Peyer's patch (tissue), 4 donors: ENCODE measurements at places on chromosomes 6 and 20. TPM values are rescaled to one million over a fixed set of nuclear protein-coding genes. Genes with fewer than 3 reads are reported as not detected.

The PLCB4 gene
- 3.5 TPM for total RNA-seq

The ADGRG6 gene
- total RNA-seq: 43.3 TPM

The SUMO4 gene
- total RNA-seq: 5.1 TPM

The ESR1 gene
- 7.4 TPM for total RNA-seq

DNA sequence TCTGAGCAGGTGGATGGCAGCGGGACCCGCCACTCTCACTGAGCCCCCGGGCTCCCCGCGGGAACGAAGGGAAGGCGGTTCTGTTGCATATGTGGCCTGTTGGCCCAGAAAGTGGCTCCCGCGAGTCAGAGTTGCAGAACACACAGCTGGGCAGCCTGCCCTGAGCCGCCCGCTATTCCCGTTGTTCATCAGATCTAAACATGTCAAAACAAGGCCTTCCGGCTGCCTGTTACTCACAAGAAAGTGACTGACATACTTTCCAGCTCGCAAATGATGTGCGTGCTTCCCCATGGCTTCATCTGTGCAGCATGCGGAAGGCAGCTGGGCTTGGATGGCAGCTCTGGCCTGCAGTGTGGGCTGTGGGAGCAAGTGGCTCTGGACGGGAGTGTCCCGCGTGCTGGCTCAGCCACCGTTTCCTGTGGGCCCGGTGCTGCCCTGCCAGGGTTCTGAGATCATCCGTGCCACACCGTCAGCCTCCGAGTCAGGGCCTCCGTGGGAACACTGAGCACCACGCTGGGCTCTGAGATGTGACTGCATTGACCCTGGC, 227.3 kb downstream of the ERMARD start:
- no peak for DNase-seq

GRCh38 chr6:11083956-11084355, 9.7 kb upstream of the SMIM13 start:
- no peak for DNase-seq

DNA sequence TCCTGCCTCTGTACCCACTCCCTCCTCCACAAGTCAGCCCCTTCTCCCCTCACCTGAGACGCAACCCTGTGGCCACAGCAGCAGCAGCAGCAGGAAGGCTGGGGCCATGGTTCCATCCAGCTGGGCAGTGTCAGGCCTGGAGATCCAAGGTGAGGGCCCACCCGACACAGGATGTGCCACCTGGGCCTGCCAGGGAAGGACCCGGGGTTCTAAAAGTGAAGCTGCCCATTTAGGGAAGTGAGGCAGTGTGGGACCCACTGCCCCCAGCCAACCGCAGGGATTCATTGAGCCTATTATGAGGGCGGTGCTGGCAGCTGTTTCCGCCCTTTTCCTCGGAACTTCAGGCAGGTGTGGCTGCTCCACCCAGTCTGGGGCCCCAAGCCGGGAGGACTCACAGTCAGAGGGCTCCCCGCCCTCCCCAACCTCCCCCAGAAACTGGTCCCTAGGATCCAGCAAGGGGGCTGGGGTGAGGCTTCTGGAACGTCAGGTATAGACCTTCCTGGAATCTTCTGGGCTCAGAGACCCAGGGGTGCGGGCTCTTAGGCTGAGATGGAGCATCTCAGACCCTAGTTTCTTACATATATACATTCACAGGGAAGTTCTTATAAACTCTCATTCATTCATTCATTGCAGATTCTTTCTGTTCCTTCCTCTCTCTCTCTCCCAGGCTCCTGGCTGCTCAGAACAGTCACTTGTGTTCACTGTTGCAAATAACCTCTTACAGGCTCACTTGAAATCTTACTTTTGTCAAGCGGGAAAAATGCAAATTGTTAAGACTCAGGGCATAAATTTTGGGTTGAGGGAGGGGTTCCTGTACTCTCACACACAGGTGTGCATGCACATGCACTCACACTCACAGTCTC, at the start of gene TREML2:
Gene TREML2, minus strand, starts transcription at position 249 of the 863 bp plus-strand sequence. Its CDS starts 141 bp downstream, at position 108.
- DNase-seq: peak; percentile 66
